ENCODE measurements at places on chromosomes 6 and 20.

- DNase-seq = no peak
These were observed 27.5 kb downstream of the LAMA5 start for GRCh38 chr20:62339647-62340062.

GRCh38 chr20:57685146-57685758, 24.6 kb downstream of the PMEPA1 start:
- DNase-seq = no peak

- DNase-seq = no peak
These were observed 8.8 kb upstream of the RSPH3 start for GRCh38 chr6:159008656-159009288.

DNA sequence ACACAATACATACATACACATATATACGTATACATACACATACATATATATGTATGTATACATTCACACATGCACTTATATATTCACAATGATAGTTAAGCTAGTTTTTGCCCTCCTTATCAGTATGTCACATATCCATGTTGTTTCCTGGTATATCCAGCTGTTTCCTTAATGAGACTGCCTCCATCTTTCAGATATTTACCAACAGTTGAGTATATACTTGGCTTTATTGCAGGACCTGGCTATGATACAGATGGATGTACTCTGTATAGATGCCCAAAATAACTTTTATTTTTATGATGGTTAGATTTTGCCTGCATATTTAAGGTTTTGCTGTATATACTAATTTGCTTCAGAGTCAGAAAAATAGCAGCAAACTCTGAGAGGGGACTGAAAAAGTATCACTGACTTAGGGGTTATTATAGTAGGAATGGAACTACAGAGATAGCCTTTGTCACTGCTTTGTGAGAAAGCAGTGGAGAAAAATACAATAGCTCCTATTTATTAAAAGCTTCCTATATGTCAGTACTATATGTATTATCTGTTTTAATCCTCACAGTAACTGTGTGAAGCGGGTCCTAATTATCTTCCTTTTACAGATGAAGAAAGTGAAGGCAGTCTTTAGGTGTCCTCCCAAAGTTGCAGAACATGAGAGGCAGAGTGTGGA, 35.5 kb downstream of the CARMIL1 start:
- no peak for DNase-seq

- no peak for DNase-seq
These were observed 573.8 kb upstream of the NOX3 start for GRCh38 chr6:156029286-156029985.

- DNase-seq = no peak
These were observed 6.6 kb upstream of the SERPINB9 start for GRCh38 chr6:2909718-2910117.

DNA sequence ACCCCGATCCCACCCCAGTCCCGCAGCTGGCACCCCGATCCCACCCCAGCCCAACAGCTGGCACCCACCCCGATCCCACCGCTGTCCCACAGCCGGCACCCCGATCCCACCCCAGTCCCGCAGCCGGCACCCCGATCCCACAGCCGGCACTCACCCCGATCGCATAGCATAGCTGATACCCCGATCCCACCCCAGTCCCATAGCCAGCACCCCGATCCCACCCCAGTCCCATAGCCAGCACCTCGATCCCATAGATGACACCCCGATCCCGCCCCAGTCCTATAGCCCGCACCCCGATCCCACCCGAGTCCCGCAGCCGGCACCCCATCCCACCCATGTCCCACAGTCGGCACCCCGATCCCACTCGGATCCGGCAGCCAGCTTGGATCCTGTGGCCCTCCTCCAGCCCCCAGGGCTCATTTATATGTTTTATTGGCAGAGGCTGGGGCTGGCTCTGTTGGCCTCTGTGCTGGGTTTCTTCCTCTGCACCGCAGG, 897 bp upstream of the GMEB2 start:
- no peak for DNase-seq

GRCh38 chr6:9204171-9204570, 768.8 kb upstream of the SLC35B3 start:
- DNase-seq = no peak

DNA sequence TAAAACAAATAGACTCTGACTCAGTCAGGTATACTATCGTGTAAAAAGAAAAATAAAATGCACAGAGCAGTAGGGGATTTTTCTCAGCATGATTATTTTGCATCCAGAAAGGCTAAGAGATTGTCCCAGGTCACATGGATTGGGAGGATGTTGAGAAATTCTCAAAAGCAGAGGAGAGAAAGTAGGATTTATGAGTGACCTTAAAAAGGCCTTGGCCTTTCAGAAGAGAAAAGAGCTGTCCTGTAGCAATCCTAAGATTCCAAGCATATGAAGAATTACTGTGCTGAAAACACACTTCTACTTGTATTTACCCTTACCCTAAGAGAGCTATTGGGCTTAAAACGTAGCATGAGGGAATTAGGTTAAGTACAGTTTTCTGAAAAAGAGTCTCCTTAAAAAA, 149.7 kb upstream of the ENPP5 start:
- no peak for DNase-seq

- DNase-seq = no peak
These were observed 32.8 kb downstream of the GSS start for GRCh38 chr20:34922654-34923381.

DNA sequence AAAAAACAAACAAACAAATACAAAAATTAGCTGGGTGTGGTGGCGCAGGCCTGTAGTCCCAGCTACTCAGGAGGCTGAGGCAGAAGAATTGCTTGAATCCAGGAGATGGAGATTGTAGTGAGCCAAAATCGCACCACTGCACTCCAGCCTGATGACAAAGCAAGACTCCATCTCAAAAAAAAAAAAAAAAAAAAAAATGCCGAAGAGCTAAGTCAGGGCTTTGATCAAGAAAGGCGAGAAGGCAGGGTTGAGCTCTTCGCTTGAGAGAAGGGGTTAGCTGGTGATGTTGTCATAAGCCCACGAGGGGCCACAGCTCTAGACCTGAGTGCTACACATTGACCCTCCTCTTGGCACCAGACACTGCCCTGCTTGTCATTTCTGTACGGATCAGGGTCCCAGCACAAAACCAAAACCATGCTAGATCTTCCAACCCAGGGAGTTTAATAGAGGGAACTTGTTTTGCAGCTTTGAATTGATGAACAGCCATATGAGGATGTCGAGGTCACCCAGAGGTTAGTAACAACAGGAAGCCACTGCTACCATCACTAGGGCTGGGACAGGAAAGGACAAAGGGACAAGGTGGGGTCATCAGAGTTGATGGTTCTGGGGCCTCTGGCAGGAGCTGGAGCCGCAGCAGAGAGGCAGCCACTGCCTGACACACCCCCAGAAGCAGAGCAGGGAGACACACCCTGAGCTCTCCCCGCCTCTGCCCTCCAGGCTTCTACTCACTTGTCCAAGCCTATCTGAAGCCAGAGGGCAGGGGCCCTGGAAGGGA, 122.7 kb downstream of the SNX5 start:
- DNase-seq = no peak

- no peak for DNase-seq
These were observed 167.9 kb downstream of the HAO1 start for GRCh38 chr20:7772371-7772770.

DNA sequence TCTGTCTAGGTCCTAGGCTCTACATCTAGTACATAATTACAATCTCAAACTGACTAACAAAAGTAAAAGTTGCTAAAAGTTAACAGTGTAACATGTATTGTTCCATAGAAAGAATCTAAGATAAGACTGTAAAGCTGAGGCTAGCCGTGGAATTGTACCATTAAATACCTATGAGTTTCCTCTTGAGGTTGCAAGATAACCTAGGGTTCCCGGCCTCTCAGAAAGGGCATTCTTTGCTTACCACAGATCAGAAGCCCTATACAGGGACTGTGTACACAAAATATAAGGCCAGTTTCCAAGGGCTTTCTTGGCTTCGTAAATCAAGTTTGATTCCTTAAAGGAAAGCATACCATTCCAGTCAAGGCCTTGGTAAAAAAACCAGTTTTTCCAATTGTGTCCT, 11.5 kb upstream of the SLC52A3 start:
- no peak for DNase-seq

DNA sequence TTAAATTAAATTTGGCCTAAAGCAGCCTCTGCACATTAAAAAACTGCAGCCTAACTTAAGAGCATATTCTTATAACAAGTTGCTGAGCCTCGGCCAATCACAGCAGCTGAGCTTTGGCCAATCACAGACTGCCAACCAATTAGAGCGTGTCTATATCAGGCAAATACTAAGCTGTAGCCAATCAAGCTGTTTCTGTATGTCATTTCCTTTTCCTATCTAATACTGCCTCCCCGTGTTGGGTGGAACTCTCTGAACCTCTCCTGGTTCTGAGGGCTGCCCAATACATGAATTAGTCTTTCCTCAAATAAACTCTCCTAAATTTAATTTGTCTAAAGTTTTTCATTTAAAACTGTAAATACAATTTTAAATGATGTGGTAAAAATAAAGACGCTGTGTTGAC, 3.9 kb upstream of the TMEM244 start:
- DNase-seq = no peak

- no peak for DNase-seq
These were observed 127.0 kb upstream of the EDN1 start for GRCh38 chr6:12163149-12163548.

DNA sequence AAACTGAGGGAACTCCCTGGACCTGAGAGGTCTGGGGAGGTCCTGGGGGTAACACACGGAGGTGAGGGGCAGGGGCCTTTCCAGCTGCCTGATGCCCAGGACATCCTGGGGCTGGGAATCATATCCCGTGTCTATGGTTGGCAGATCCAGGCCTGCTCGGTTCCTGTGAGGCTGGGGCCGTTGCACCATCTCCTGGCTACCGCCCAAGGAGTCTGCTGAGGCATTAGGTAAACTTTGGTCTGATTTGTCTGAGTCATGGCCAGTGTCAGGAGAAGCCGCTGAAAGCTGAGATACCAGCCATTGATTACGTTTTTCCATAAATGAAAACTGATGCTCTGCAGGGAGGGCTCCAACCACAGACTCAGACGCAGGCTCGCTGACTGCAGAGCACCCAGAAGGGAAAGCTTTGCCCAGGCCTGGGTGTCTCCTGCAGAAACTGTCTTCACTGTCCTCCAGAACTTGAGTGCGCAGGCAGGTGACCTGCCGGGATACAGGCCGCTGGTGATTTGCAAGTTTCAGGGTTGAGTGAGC, 14.2 kb downstream of the TRAF3IP2 start:
- no peak for DNase-seq

GRCh38 chr20:33400812-33401183, 521 bp downstream of the CDK5RAP1 start:
- no peak for DNase-seq

DNA sequence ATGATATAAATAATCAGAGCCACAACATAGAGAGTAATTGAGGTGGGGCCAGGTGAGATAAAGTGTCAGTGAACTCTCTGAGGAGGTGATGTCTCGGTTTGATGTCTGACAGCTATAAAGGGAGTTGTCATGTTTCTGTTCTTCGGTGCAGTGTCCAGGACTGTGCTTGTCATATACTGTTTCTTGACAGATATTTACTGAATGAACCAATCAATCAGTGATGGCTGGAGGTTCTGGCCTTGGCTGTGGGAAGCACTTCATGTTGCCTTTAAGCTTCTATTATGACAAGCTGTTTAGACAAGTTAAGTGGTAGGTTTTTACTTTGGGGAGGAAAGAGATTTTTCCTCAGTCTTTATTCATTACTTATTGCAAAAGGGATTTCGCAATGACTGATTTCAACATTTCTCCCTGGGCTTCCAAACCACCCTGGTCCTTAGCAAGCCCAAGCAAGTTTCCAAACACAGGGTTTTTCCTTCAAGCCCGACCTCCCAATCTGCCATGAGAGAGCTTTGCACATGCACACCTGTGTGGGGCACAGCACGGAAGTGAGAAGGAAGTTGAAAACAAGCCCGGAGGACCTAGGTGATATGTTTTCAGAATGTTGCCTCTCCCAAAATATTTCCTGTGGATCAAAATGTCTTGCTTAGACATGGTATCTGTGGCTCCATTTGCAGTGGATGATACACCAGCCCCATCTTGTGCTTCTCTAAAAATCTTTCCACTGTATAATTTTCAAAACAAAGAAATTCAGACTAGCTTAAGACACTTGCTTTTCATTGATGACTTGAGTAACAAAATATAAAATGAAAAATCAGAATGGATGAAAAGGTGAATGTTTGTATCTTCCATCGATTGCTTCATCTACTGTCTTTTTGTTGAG, 567.3 kb upstream of the BTBD3 start:
- DNase-seq = no peak

DNA sequence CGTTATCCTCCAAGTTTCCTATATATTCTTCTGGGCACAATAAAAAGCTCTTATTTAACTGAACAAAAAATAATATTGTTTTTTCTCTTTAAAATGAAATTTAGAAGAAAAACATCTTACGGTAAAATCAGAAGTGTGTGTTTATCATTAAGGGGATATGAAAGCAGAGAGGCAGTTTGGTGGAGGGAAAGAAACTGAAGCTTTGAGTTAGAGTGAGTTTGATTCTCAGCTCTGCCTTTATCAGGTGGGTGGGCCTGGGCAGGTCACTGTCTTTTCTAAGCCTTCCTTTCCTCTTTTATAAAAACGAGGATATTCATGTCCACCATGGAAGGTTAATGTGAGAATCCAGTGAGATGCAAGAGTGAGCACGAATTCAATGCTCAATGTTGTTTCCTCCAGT, 379.8 kb upstream of the CNR1 start:
- DNase-seq = no peak

DNA sequence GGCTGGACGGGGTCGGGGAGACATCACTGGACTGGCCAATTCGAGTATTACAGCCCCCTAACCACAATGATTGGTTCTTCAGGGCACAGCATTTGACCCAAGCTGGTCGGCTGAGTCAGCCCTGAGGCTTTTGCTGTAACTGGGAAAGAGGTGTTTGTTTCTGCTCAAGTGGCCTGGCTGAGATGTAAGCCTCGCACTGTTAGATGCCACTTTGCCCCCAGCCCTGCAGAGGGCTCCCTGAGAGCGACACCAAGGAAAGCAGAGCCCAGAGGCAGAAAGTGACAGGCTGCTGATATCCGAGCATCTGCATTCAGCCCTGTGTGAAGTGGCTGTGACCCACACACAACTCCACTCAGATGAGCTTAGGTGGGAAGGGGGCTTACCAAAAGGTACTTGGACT, 19.4 kb downstream of the ERGIC3 start:
- DNase-seq = no peak
